Stimulated activated memory B cell treated with anti-CD40 and anti-IgM and Interleukin-4, amounts not matched to agents 10 μg/mL and 1 μg/mL and 100 μg/mL, for 72 hours (primary cell): ENCODE measurements at places on chromosomes 3 and 15.

DNA sequence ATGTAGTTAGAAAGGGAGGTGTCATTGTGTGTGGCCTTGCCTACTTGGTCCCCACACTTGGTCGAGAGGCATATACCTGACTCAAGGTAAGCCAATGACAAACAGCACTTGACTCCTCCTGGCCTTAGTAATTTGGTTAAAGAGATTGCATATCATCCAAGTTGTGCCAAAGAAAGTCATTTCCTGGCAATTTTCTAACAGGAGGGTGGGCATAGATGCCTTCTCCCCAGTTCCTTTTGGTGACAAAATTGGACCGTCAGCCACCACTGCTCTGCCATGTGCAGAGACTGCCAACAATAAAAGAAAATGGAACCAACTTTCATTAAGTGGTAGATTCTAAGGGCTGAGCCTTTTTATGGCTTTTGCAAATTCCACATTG is 7.9 kb upstream of the LEKR1 start:
- ATAC-seq, result no peak

DNA sequence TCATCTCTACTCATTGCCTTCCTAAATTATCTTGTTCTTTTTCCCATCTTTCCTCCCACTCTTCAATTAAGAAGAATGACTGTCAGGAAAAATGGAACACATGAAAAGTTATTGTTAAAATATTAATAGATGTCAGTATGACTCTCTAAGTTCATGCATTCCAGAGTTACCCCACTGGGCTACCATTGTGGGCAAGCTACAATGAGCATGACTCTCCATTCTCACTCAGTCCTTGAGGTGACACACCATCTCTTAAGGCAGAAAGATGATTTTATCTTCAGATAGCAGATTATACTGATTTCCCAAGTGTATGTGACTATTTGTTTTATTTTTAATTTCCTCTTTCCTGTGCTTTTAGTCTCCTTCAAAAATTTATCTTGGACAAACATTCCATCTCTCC is 144.3 kb downstream of the ALCAM start:
- ATAC-seq, result no peak

DNA sequence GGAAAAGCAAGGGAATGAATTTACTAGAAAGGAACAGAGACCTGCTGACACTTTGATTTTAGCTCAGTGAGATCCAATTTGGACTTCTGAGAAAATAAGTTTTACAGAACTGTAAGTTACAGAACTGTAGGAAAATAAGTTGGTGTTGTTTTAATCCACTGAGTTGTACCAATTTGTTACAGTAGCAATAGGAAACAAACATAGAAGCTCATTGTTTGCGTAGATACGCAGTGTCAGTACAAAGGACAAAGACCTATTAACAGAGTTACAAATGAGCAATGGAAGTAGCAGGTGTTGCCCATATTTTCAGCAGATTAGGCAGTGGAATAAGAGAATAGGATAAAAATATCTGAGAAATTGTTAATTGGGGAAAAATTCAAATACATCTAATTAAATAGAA is 385.8 kb upstream of the CNTN6 start:
- no peak for ATAC-seq

- ATAC-seq, result no peak
Observed at GRCh38 chr3:136211547-136211946, 15.4 kb upstream of the MSL2 start.

GRCh38 chr15:89794627-89795241 is 18.6 kb downstream of the MESP2 start:
- no peak for ATAC-seq

DNA sequence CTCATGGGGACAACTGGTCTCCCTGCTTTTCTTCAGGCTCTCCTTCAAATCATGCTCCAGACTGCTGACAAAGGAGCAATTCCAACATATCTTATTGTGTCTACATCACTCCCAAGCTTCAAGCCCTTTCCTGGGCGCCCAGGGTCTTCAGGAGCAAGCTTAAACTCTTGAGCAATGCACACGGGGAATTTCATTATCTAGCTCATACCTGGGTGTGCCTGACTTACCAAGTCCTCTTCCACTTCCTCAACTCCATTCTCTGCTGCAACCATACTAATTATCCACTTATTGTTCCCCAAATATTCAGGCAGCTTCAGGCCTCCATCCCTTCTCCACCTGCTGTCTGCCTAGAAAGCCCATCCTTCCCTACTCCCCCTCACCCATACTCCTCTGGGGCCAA is 50.6 kb downstream of the B3GNT5 start:
- no peak for ATAC-seq

DNA sequence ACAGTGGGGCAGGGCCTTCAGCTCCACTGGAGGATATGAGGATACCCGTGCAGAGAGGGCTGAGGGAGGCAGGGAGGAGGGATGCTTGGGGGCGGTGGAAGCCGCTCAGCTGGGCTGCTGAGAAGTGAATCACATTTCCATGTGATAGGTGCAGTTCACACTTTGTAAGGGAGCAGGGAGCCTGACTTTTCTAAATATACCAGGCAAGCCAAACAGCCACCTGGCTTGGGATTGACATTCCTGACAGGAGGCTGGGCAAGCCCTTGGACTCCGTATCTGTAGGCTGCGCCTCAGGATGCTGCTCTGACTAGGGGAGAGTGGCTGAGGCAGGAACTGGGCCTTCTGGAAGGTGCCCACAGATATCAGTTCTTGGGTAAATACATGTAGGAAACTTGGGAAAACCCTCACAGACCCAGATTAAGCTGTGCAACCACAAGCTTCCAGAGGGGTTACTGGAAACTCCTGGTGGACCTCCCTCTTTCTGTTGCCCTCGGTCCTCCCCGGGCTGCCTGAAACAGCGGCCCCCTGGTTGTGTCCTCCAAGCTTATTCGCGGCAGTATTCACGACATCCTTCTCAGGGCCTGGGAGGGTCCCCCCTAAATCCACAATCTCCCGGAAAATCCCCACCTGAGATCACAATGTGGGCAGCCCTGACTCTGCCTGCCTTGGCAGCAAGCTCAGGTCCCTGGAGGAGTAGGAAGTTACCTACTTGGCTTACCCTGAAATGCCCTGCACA is 33.0 kb upstream of the ADCY5 start:
- no peak for ATAC-seq

GRCh38 chr3:177282119-177282655 is 84.9 kb upstream of the TBL1XR1 start:
- no peak for ATAC-seq

DNA sequence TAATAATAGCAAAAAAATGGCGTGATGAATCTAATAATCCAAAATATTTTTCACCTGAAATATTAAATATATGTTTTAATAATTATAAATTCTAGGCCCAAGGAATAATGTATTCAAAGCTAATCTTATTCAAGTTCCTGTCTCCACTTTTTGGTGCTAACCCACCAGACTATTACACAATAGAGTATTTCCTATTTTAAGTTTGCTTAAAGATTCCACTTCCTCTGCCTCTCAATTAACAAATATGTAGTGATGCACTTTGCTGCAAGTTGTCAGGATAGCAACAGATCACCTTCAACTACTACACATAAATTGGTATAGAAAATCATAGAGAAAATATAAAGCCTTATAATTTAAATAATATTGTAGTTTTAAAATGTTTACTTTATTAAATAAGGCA is 467.5 kb downstream of the C3orf38 start:
- no peak for ATAC-seq

- ATAC-seq, result no peak
Observed at GRCh38 chr15:70257573-70258248, 160.0 kb upstream of the TLE3 start.

- ATAC-seq, result no peak
Observed at GRCh38 chr3:158160958-158161357, 51.1 kb downstream of the RSRC1 start.
